Activated naive CD4-positive, alpha-beta T cell (primary cell): ENCODE measurements at places on chromosomes 7 and 10.
A peak's percentile ranks its signal among the peaks of the same experiment; 100 is the strongest.

DNA sequence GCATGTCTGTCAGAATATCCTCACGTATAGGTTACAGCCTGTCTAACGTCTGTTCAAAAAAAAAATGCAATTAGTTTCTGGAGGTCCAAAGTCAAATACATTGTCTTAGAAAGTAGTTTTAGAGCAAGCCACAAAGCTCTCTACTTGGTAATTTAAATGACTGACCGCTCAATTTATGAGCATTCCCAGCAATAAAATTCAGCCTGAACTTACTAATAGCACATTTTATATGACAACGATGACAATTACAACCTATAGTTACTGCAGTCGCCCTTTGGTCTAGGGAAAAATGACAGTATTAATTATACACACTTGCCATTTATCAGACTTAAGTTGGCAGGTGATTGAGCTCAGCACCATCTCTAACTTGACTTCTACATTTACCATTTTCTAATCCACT lies 425.8 kb upstream of the STEAP1 start:
- DNase-seq: no peak

DNA sequence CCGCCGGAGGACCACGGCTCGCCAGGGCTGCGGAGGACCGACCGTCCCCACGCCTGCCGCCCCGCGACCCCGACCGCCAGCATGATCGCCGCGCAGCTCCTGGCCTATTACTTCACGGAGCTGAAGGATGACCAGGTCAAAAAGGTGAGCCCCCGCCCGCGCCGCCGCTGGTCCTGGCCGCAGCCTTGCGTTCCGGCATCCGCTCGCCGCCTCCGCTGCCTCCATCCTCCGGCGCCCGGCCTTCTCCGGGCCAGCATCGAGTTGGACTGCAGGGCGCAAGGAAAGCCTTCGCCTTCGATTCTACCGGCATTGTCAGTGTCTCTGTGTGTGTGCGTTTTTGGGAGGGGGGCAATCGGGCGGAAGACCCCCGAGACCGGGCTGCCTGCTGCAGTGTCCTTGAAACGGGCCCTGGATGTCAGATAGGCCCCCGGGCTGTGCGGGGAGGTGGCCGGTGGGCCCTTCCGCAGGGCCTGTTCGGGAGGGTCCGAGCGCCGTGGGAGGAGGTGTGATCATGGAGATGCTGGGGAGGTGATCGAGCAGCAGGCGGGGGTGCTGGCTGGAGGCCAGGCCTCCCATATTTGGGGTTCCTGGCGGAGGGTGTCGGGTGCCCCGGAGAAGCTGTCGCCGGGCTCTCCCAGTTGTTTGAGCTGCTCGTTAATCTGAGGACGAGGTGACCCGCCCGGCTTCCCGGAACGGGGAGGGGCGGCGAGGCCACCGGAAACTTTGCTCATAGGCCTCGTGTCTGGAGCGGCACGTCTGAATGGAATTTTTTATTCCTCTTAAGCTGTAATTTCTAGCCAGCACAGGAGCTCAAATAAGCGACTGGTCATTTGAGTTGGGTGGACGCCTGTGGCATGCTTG lies 40.8 kb downstream of the HK1 start:
- peak; percentile 55 for DNase-seq

GRCh38 chr10:118522791-118523498 lies 72.5 kb downstream of the PRLHR start:
- DNase-seq: no peak

DNA sequence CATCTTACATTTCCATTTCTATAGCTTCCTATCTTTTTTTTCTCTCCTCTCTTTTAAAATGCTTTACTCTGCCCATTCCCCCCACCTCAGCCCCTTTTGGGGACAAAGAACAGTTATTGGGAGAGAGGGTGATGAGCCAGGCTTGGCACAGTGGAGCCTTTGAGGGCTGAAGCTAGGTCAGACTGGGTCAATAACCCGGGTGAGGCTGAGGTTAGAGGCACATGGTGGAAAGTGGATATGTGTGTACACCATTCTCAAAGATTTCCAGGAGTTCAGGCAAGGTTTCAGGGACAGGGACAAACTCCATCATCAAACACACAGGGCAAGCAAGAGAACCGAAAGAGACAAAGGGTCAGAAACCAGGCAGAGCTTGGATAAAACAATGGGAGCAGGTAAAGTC lies 11.5 kb downstream of the ABCB4 start:
- DNase-seq: no peak

GRCh38 chr7:48473205-48473865 lies 302.1 kb downstream of the ABCA13 start:
- DNase-seq: no peak

GRCh38 chr7:135670179-135670578 lies 7.9 kb downstream of the STMP1 start:
- DNase-seq: no peak

- DNase-seq: no peak
Observed at GRCh38 chr7:22129819-22130580, 184.3 kb upstream of the CDCA7L start.

GRCh38 chr10:71333129-71333887 lies 14.2 kb downstream of the SLC29A3 start:
- DNase-seq: no peak

DNA sequence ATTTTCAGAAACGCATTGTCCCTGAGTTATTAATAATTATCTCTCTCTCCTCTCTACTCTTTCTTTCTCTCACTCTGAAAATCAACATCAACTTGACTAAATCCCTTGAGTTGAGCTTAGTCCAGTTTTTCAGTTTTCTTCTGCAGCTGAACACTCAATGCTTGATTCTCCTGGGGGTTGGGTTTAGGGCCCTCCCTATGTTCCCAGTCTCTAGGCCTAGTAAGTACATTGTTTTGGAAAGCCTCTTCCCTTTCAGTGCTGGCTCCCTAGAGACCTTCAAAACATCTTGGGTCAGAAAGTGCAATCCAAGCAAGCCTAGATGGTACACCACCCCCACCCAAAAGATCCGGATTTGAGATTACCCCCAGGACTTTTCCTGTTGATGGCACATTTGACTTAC lies 488.5 kb downstream of the LRMDA start:
- DNase-seq: no peak

DNA sequence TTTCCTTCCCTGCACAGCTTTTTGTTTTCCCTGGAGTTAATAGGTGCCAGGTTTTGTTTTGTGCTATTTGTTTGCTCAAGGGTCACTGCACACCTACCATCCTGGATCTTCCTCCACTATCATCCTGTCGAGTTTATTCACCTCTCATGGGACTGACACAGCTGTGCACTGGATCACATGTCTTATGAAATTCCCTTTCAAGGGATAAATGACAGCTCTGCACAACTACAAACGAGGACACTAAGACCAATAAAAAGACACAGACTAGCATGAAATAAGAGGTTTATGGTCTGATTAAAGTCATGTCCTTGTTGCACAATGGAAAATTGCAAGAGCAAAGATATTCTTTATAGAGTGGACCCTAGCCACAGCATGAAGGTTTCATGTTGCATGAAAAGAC lies 76.7 kb upstream of the SFMBT2 start:
- DNase-seq: no peak

DNA sequence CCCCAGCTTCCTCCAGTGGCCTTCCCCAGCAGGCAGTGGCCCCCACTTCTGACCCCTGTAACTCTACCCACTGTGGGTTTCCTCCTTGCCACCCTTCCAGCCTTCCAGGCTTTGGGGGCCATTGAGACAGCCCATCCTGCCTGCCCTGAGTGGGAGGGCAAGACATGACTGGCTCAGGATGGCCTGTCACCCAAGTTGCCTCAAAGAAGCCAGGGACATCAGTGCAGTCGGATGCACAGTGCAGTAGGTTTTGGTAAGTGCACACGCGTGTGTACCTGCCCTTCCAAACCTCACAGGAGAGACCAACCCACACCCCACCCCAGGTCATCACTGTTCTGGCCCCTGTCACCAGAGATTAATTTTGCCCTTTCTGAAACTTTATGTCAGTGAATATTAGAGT lies 22.7 kb downstream of the ZMIZ2 start:
- no peak for DNase-seq

- DNase-seq: no peak
Observed at GRCh38 chr7:69276011-69276729, 322.1 kb upstream of the AUTS2 start.

DNA sequence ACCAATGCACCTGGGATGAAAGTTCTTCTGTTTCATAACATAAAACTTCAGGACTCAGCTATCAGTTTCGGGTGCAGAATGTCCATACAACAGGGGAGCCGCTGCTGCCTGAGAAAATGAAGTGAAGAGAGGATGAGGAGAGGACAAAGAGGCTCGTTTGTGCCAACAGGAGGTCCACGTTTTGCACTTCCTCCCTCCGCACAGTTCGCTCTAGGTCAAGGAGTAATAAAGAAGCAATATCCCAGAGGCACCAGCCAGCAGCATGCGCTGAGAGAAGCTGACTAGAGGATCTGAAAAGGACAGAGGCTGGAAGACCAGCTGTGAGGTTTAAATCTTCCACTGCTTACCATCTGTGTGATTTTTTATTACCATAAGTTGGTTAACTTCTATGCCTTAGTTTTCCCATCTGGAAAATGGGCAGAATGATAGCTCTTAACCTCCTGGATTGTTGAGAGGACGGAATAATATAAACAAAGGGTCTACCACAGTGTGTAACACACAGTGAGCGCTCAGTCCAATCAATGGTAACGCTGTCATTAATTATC lies 709 bp downstream of the GPAM start:
- no peak for DNase-seq

DNA sequence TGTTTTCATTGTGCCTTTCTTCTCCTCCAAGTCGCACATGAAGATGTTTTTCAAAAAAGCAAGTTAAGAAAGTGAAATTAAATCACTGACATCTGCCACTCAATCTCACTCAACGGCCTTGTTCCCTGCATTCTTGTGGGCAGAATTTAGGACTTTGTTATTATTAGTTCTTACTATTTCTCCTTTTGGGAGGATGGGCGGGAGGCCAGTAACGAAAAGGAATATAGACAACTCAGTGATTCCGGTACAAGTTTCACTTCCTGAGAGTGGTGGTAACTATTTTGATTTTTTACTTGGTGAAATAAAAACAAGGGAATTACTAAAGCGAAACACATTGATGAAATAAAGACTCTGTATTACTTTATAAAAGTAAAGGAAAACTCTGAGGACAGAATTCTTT lies 231.9 kb upstream of the HABP2 start:
- DNase-seq: no peak

DNA sequence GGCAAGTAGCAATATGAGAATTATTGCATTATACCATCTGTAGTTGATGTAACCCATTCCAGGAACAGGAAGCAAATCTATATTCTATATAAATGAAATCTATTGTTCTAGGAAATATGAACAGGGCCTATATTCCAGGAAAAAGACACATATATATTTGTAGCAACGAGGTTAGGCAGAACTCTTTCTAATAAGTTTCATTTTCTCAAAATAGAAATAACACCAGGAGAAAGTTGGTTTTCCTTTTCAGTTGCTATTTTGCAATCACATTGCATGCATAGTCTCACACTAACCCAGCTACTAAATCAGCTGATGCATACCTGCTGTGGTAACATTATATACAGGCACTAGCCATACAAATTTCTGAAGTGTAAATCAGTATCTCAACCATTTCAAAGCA lies 6.2 kb upstream of the IFIT2 start:
- DNase-seq: no peak

DNA sequence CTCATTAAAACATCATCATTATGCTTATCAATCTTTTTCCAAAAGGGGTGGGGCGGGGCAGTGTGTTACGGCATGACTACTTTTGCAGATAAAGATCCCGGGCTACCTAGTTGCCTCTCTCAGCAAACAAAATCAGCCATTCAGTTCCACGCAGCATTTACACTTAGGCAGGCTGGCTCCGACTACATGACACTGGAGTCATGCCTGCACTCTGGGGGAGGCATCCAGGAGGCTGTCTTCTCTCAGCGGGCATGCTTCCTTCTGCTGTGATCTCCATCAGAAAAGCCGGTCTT lies 193.9 kb upstream of the TCF7L2 start:
- DNase-seq: no peak

DNA sequence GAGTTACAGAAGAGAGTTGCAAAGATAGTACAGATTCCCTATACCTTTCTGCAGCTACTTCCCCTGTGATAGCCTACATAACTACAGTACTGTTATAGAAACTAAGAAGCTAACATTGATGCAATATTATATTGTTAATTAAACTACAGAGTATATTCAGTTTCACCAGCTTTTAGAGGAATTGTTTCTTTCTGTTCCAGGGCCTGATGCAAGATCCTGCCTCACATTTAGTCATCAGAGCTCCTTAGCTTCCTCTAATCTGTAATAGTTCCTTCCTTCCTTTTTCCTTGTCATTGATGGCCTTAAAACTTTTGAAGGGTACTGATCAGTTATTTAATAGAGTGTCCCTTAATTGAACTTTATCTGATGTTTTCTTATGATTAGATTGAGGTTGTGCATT lies 56.8 kb downstream of the SDHAF3 start:
- DNase-seq: no peak

- DNase-seq: no peak
Observed at GRCh38 chr7:33888166-33888565, 17.2 kb upstream of the BMPER start.

DNA sequence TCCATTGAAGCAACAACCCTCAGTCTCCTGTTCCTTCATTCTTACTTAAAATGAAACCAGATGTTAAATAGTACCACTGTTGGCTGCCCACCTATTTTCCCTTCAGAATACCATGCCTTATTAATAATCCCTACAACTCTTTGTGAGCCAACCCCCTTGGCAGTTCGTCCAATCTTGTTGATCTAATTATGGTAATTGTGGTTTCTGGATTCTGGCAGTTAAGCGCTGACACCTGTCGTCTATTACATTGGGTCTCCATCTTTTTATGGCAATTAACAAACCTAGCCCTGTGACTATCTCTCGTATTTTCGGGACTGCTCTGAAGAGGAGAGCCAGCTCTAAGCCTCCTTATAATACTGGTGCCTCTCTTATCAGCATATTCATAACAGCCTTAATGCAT lies 432.0 kb downstream of the ATRNL1 start:
- no peak for DNase-seq

DNA sequence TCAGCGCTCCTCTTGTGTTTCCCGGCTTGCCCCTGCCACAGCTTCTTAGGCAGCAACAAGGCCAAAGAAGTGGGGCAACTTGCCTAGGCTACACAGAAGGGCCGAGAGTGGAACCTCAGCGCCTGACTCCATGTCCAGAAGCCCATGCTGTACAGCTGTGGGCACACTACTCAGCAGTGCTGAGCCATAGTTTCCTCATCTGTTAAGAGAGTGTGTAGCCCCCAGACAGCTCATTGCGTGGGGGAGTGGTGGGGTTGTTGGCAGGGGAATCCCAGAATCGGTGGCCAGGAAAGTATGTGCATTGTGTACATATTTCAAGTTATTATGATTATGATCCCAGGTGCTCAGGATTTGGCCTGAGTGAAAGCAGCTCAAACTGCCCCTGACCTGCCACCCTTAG lies 96.2 kb downstream of the CDH23 start:
- DNase-seq: no peak
